ENCODE measurements at places on chromosomes 4 and X. TPM values are rescaled to one million over a fixed set of nuclear protein-coding genes. Genes with fewer than 3 reads are reported as not detected.

Gene COX7B2
- total RNA-seq = not detected

Gene CYBB
- total RNA-seq = 0.59 TPM

Gene SAGE1
- total RNA-seq = not detected

Gene CLGN
- 1.4 TPM for total RNA-seq

Measured in HCT116 (cell line).